ENCODE measurements at places on chromosomes 12 and 14.

DNA sequence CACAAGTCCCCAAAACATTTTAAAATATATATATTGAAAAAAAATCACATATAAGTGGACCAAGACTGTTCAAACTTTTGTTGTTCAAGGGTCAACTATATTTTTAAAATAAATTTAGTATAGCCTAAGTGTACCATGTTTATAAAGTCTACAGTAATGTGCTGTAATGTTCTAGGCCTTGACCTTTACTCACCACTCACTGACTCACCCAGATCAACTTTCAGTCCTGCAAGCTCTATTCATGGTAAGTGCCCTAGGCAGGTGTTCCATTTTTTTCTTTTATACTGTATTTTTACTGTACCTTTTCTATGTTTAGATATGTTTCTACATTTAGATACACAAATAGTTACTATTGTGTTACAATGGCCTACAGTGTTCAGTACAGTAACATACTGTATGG lies 23.4 kb upstream of the TMTC1 start:
- no peak for DNase-seq

DNA sequence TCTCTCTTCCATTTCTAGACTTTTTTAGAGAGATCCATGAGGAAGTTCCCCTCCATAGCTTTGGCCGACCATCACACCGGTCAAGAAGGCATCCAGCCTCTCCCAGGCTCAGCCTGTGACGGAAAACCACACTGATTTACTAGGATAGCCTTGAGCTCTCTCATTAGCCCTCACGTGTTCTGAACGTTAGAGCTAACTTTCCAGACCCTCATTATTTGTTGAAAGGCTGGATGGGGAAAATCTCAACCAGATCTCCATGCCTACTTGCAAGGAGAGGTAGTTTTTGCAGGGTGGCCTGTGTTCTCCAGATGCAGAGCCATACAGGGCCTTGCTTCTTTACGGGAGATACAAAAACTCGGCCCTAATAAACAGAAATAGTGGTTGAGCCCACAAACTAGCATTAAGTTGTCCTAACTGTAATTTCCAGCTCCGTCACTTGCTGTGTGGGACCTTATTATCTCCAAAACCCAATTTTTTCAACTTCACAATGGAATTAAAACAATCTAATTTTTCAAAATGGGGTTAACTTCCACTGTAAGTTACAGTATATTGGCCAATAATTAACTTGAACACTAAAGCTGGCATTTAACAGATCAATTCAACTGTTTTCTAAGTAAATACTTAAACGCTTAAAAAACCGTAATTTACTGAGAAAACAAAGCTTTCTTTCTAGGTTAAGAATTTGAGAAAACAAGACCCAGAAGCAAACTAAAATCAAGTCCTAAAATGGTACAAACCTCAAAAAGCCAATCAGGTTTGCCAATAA lies 65.3 kb downstream of the KLHL28 start:
- DNase-seq, result no peak

GRCh38 chr14:21558703-21559170 lies 21.1 kb downstream of the OR10G3 start:
- DNase-seq, result no peak

DNA sequence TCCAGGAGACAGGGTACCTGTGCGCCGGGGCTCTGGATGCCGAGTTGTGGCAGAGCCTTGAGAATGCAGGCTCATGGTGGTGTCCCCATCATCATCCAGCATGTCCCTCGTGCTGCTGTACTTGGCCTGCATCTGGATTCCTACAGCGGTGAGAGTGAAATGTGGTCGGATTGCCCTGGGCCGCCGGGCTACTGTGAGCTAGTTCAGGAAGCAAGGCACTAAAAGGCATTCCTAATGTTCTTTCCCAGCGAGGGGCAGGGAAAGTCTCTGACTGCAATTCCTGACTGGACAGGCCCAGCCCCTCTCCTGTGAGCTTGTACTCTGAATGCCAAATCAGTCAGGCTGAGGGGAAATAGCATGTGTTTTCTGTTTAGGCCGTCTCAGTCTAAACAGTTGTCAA lies at the start of gene CLEC1A:
Gene CLEC1A, minus strand, starts transcription at position 195 of the 400 bp plus-strand sequence. Its CDS starts 63 bp downstream, at position 132.
- DNase-seq, result no peak
